ENCODE measurements at places on chromosomes 4 and X.

DNA sequence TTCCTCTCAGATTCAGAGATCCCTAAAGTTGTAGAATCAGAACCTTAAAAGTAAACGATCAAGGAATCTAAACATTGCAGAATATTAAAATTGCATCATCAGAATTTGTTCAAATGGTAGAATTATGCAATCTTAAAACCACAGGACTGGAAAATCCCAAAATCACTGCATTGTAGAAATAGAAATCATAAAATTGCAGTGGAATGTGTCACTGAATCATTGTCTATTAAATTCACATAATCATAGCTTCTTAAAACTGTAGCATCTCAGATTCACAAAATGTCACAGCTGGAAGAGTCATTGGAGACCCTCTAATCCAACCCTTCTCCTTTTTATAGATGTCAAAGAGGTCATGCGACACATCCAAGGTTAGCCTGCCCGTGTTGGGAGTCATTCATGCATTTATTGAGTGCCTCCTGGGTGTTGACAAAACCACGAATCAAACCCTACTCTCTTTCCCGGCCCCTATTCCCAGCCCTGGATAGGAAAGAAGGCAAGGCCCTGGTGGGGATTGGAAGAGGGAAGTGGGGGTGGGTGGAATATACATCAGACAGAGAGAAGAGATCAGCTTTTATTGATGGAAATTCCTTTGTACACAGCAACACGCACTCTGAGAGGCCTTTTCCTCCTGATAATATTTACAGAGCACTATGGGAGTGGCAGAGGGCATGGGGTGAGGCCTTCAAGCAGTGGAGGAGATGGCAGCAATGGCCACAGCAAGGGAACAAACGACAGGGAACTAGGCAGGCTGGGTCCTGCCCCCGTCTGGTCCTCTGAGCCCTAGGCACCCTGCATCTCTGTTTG, 15.4 kb downstream of the IQSEC2 start:
- DNase-seq: no peak

DNA sequence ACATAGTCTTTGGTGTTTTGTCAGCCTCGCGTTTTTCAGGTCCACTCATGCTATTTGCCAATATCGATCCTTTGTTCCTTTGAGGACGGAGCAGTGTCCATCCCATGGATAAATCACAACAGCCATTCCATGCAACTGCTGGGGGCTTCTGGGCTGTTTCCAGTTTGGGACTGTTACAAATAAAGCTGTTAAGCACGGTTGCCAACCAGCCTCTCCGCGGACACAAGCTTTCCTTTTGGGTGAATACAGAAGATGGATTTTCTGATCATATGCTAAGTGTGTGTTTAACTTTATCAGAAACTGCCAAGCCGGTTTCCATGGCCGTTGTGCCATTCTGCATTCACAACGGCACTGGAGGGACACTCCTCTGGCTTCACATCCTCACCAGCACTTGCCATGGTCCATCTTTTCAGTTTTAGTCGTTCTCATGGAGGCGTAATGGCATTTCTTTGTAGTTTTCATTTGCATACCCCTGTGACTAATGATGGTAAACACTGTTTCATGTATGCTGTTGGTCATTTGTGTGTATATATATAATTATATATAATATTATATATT, 67.8 kb downstream of the ABLIM2 start:
- no peak for DNase-seq

GRCh38 chr4:8560265-8561047, 19.7 kb upstream of the GPR78 start:
- no peak for DNase-seq

GRCh38 chr4:110492522-110492921, 16.6 kb downstream of the ENPEP start:
- no peak for DNase-seq

GRCh38 chr4:26613735-26614134, 29.9 kb downstream of the TBC1D19 start:
- no peak for DNase-seq

- no peak for DNase-seq
Measured at GRCh38 chr4:187357821-187358220, 634.2 kb upstream of the FAT1 start.

GRCh38 chr4:5758741-5759140, 47.7 kb downstream of the EVC start:
- no peak for DNase-seq

GRCh38 chr4:39525822-39526690, 1.2 kb downstream of the UGDH start:
- DNase-seq: no peak

- DNase-seq: no peak
Measured at GRCh38 chr4:123167931-123168330, 228.7 kb upstream of the SPRY1 start.

GRCh38 chr4:158777423-158778155, 8.8 kb downstream of the FNIP2 start:
- no peak for DNase-seq

GRCh38 chr4:177879851-177880250, 437.6 kb upstream of the AGA start:
- no peak for DNase-seq

GRCh38 chrX:56618323-56618722, 54.9 kb downstream of the UBQLN2 start:
- DNase-seq: no peak

GRCh38 chr4:73698217-73698616, 42.2 kb upstream of the CXCL8 start:
- DNase-seq: no peak

DNA sequence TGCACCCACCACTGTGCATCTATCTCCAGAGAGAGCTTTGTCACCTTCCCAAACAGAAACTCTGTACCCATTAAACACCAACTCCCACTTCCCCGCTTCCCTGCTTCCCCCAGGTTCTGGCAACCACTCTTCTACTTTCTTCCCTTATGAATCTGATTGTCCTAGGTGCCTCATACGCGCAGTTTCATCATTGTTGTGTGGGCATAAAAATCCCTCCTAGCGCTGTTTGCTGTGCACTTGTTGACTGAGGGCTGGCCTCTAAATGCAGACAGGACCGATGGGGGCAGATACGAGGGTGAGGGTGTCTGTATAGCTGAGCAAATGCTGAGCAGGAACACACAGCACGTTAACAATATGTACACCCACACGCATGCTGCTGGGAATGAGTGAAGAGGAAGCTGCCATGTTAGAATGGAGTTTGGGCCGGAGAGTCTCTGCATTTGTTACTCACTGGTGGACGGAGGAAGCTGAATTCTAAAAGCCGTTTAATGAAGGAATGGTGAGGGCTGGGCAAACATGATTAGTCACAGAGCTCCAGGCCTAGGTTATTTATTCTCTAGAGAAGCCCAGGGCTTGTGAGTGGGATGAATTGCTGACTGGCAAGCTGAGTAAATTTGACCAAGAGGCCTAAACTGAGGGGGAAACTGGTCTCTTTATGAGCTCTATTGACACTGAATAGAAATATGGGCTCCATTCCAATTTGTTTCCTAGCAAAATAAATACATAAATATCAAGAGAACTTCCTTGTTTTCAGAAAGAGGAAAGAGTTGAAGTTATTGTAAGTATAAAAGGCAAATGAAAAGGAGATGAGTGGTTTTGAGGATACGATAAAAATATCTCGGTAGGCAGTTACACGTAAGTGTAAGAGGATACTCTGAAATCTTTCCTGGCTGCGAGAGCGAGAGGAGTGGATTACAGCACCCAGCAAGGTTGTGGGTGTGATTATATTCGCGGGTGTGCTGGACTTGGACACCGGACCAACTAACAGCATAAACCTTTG, 95.9 kb upstream of the RPS6KA3 start:
- no peak for DNase-seq

- no peak for DNase-seq
Measured at GRCh38 chr4:41696763-41697162, 51.8 kb downstream of the PHOX2B start.

GRCh38 chrX:46072791-46073190, 472.4 kb downstream of the ZNF674 start:
- DNase-seq: no peak

GRCh38 chr4:32562010-32562409, 1841.8 kb downstream of the PCDH7 start:
- DNase-seq: no peak

GRCh38 chrX:123803331-123803983, 56.4 kb upstream of the XIAP start:
- no peak for DNase-seq
